ENCODE measurements at places on chromosomes 3 and 15.

DNA sequence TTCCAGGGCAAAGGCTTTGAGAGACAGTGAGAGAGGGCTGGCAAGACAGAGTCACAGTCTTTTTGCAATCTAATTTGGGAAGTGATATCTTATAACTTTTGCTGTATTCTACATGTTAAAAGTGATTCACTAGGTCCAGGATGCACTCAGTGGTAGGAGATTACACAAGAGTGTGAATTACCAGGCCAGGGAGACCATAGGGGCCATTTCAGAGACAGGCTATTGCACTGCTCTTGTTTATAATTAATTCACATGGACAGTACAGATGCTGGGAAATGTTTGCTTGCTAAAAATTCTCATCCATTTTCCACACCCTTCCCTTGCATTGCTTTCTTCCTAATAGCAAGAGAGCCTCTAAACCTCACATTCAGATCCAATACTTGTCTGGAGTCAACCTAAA lies 22.6 kb upstream of the POMGNT2 start:
- no peak for DNase-seq

- no peak for DNase-seq
These were observed 941.1 kb upstream of the CFAP20DC start for GRCh38 chr3:59990915-59991314.

DNA sequence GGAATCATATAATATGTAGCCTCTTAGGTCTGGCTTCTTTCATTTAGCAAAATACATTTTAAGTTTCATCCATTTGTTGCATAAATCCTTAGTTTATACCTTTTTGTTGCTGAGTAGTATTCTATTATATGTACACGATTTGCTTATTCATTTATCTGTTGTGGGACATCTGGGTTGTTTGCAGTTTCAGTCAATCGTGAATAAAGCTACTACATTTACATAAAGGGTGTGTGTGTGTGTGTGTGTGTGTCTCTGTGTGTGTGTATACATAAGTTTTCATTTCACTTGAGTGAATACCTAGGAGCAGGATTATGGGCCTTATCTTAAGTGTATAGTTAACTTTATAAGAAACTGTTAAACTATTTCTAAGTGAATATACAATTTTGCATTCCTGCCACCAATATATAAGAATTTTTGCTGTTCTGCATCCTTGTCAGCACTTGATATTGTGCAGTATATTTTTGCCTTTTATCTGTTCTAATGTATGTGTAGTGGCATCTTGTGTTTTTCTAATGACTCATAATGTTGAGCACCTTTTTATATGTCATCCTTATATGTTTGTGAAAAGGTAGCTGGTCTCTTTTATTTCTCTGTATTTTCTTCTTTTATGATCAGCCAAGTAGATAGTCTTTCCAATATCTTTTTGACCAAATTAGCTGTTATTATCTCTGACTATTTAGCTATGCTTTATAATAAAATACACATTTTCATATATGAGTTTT lies 55.0 kb downstream of the GLCE start:
- DNase-seq, result no peak

DNA sequence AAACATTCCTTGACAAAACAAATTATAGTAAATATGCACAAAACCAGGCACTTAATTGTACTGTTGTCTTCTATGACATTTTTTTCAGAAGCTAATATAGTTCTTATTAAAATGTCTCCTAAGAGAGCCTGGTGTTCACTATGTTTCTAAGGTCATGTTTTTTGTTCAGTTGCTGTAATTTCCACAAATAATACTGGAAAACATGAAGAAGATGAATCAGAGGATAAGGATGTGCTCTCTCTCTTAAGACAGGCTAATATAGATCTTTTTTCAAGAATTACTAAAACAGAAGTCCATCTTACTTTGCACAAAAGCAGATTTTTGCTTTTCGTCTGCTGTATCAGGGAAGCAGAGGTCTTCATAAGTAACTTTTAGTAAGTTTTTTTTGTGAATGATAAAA lies 823.0 kb upstream of the NECTIN3 start:
- no peak for DNase-seq

GRCh38 chr3:129723558-129724324 lies 117.3 kb upstream of the PLXND1 start:
- no peak for DNase-seq

DNA sequence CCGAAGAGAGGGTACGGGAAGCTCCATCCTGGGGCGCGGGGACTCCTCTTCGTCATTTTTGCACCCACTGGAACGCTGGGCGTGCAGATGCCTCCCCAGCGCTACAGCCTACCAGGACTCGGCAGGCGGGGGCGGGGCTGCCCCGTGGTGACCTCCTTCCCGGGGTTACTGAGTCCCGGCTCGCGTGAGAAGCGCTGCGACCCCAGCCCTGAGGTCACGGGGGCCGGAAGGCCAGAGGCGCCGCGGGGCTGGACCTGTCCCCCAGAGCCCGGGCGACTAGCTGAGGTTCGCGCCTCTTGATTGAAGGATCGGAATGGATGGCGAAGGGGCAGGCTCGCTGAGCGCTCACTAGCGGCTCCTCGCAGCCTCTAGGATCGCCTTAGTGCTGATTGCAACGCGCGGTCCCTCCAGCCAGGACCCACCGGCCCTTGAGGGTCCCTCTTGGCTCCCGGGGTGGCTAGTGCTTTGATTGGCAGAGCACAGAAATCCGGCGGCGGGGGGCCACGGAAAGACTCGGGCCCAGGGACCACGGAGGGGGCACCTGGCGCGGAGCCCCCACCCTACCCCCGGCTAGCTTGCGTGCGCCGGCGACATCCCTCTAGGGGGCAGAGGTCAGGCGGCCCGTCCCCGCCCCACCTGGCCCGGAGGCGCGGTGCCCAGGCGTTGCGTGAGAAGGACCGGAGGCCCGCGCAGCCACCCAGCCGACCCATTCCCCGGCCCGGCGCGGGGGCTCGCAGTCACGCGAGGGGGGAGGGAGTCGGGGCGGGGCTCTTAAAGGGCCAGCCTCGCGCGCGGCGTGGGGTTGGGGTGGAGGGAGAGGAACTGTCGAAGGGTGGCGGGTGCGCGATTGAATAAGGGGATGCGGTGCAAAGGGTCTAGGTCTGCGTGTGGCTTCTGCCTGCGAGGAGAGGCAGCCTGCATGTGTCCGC lies 781 bp upstream of the CYP1A1 start:
- DNase-seq, result peak; percentile 21

GRCh38 chr15:94924057-94924456 lies 692.7 kb downstream of the MCTP2 start:
- no peak for DNase-seq

GRCh38 chr3:64976456-64976855 lies 288.7 kb upstream of the ADAMTS9 start:
- DNase-seq, result no peak

- no peak for DNase-seq
These were observed 172.0 kb downstream of the OPA1 start for GRCh38 chr3:193764959-193765358.

DNA sequence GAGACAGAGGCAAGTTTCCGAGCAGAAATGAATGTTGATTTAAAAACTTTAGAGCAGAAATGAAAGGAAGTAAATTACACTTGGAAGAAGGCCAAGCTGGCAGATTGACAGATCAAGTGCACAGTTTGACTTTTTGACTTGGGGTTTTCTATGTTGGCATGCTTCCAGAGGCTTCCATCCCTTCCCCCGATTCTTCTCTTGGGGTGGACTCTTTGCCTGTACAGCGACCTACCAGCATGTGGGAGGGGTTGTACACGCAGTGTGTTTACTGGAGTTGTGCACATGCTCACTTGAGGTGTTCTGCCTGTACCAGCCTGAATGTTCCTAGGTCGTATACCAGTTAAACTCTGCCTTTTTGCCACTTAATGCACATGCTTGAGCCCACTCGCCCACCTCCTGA lies 701.5 kb upstream of the GBE1 start:
- DNase-seq, result no peak

GRCh38 chr15:38182900-38183299 lies 69.7 kb upstream of the SPRED1 start:
- no peak for DNase-seq

Data from CD4-positive, CD25-positive, alpha-beta regulatory T cell (primary cell).